Hematopoietic multipotent progenitor cell treated with erythropoietin and hydrocortisone succinate and interleukin-3 and kit ligand, for 17 days (in vitro differentiated cells): ENCODE measurements at places on chromosomes 3 and 15.

- no peak for DNase-seq
Measured at GRCh38 chr3:53137835-53138446, 7.7 kb upstream of the RFT1 start.

- no peak for DNase-seq
Measured at GRCh38 chr3:34150992-34151391, 352.6 kb downstream of the PDCD6IP start.

GRCh38 chr3:46981932-46982471, 2.5 kb downstream of the NBEAL2 start:
- no peak for DNase-seq

DNA sequence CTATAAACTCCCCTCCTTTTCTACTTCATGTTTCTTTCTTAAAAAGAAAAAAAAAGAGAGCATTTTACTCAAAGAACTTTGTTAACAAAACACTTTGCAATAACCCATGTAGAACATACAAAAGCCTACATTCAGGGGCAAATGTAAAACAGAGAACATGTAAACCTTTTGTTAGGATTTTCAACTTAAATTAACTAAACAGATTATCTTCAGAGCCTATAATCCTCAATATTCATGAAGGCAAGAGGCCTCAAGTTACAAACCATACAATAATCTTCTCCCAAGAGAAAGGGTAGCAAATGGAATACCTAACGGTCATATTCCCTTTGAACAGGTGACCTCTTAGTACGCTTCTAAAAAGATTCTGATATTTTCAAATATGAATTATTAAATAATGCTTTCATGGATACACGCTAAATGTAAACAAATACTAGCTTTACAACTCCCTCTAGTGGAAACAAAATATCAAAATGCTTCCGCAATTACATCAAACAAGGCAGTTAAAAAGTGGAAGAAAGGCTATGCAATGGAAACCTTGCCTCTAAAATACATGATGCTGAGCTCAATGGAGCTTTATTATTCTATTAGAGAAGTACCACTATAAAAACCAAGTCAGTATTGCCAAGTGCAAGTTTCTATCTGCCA, 9.9 kb downstream of the CEP152 start:
- DNase-seq = peak; percentile 76

DNA sequence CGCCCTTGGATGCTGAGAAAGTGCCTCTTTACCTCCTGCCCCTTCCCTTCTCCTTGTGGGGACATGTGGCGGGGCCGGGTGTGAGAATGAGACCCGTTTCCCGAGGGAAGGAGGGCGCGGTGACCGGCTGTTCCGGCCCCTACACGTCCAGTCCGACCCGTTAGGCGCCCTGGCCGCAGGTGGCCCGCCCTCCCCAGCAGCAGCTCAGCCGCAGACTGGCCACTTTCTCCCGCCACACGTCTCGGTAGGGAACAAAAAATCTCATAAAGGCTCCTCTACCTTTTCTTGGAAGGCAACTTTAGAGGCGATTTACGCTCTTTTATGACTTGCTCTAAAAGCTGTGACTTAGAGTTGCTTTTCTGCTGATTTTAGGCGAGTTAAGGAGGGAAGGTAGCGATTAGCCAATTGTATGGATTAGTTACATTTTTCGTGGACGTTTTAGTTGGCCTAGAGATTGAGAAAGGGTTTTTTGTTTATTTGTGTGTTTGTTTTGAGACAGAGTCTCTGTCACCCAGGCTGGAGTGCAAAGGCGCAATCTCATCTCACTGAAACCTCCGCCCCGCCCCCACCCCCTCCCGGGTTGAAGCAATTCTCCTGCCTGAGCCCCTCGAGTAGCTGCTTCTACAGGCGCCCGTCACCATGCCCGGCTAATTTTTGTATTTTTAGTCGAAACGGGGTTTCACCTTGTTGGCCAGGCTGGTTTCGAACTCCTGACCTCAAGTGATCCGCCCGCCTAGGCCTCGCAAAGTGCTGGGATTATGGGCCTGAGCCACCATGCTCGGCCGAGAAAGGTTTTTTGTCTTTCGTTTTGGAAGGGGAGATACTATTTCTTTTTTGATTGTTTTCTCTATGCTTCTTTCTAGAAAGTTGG, 8.3 kb upstream of the PGPEP1L start:
- DNase-seq = no peak

DNA sequence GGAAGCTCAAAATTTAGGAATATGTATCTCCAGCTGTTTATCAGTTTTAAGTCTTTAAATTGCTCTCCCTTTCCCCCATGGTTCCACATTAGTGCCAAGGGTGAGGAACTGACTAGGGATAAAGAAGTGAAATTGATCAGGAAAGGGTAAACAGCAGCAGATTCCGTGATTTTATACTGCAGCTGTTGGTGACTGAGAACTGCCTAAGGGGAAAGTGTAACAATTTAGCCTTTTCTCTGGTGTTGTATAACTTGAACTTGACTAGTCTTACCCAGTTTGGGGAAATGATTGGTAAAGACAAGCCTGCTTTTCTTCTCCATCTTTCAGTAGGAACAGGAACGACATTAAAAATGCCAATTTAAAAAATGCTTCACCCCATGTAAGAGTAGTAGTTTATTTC, 5.0 kb downstream of the SPRED1 start:
- DNase-seq = no peak

GRCh38 chr3:183098536-183099025, 715 bp downstream of the MCCC1 start:
- peak; percentile 44 for DNase-seq

DNA sequence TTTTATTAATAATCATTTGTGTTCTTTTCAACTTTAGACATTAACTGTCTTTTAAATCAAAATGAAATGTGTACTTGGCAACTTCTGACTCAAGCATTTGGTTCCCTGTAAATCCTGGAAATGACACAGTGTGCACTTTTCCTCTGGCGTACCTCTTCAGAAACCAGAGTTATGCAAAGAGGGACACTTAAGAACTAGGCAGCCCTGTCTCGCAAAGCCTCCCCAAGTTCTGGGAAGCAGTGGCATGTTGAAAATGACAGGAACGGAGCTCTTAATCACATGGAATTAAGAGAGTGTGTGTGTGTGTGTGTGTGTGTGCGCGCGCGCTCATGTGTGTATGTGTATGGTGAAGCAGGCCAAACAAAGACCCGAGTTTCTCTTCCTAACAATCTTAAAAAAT, 707.4 kb downstream of the MECOM start:
- no peak for DNase-seq

DNA sequence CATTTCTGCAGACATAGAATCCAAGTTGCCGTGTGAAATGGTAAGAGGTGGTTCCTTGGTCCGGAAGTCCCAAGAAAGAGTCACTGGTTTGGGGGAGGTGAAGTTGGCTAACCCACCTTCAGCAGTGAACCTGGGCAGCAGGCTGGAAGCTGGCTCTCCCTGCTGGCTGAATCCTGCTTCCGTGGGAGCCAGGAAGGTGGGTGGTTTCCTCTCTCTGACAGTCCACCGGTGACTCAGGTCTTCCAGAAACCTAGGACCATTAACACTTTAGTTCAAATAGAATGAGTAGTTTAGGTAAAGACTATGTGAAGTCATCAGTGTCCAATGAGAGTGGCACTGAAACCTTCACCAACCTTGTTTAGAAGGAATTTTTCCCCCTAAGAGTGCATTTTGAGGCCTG, 87.4 kb upstream of the CACNA2D3 start:
- no peak for DNase-seq

DNA sequence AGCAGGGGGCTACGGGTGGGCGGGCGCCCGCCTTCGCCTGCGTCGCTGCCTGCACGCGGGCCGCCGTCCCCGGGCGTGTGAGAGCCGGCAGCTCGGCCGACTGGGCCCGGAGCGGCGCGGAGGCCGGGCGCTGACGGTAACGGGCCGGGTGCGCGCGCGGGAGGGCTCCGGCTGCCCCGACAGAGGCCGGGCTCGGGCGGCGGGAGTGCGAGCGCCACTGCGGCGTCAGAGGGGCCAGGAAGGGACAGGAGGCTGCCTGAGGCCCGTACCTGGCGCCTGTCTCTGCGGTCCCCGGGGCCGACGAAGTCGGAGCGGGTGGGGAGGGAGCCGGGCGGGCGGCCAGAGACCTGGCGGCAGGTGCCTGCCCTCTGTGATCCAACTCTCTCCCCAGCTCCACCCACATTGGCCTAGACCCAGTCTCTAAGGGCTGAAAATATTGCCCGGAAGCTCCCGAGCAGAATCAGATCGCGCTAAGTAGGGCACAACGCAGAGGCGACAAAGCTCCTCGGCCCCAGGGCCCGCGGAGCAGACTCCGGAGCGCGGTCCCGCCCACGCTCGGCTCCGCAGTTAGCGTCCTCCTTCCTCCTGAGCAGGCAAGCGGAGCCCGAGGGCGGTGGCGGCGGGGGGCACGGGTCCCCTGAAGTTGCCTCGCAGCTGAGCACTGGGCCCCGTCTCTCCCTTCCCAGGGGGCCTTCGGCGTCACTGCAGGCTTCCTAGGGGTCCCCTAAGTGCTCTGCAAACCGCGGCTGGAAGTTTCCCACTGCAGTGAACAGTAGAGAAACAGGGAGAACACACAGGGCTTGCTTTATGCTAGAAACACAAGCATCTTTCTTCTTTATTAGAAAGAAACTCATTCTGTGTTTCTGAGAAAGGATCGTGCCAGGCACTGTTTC, at the start of gene MAN2A2:
MAN2A2 (plus strand) TSS at position 463 of the 893 bp plus-strand sequence. CDS start 906 bp downstream, outside the sequence.
- peak; percentile 85 for DNase-seq

GRCh38 chr15:70625438-70625837, 137.9 kb downstream of the UACA start:
- DNase-seq = no peak

- DNase-seq = no peak
Measured at GRCh38 chr15:101048176-101048575, 129.0 kb downstream of the LRRK1 start.

DNA sequence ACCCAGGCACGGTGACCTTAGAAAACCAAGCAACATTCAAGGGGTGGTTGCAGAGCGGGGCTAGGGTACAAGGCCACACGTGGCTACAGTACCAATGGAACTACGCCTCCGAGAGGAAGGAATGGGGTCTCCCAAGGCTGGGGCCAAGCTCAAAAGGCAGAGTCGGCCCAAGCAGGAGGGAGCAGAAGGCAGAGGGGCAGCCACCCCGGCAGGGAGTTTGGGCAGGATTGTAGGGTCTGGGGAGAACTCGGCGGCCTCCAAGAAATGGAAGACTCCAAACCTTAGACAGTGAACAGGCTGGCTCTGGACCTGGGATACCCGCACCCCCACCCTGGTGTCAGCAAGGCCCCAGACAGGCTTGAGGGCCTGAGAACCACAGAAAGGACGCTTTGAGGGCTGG, 28.7 kb downstream of the ATRIP start:
- DNase-seq = no peak

- DNase-seq = no peak
Measured at GRCh38 chr3:99523431-99524127, 114.8 kb upstream of the COL8A1 start.
